ENCODE measurements at places on chromosomes 16 and 17.

GRCh38 chr17:49871211-49871610 lies 23.3 kb upstream of the TAC4 start:
- DNase-seq: no peak

DNA sequence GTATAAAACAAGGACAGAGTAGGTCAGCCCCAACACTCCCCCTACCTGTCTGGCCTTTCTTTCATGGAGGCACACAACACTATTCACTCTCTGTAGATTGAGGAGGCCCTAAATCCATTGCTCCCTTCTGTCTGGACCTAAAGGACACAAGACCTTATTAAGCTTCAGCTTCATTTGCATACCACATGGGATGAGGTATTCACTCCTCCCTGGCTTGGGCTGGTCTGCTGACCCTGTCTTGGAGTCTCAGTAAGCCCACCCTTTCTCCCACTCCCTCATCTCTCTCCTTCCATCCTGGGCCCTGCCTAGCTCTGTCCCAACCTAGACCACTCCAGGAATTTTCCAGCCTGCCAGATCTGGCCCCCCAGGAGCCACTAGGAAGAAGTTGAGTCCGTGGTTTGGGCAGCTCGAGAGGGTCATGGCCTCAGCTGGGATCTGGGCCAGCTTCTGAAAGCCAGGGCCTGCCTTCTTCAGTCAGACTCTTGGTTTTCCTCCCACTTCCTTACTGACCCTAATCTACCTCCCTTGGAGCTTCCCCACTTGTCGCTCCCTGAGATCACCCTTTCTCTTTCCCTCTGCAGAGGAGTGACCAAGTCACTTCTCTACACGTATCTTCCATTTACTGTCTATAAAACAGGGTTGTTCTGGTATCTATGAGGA lies 6.5 kb upstream of the LLGL1 start:
- no peak for DNase-seq

GRCh38 chr16:53509906-53510703 lies 7.1 kb upstream of the AKTIP start:
- no peak for DNase-seq

- no peak for DNase-seq
Observed at GRCh38 chr17:48187872-48188608, 80.5 kb downstream of the SNX11 start.

- no peak for DNase-seq
Observed at GRCh38 chr17:1004769-1005295, 7.9 kb downstream of the TIMM22 start.

- DNase-seq: no peak
Observed at GRCh38 chr17:36944553-36944952, 4.2 kb upstream of the AATF start.

- no peak for DNase-seq
Observed at GRCh38 chr17:62703261-62703775, 75.8 kb downstream of the MRC2 start.

DNA sequence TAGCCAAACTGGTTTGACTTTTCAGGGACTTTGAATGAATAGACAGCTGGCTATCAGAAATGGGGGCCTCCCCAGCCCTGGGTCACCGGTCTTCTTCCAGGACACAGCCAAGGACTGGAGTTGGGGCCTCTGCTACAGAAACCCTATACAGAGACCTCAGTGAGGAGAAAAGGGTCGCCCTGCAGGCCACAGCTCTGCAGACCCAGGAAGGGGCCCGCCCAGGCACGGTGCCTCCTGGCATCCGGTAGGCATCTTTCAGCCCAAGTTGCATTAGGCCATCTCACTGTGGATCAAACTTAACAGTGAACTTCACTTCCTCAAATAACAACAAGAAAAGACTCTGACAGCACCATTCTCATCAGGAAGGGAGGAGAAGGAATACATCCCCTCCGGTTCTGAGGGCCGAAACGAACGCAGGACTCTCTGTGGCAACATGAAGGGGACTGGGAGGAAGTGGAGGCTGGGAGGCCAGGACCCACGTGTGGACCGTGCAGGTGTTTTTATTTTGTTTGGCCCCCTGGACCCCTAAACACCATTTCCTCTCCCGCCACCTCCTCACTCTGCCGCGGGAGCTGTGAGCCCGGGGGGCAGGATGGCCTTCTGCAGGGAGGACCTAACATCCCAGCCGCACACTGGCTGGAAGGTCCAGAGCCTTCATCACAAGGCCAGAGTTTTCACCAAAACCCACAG lies 7.2 kb downstream of the SLC38A10 start:
- DNase-seq: no peak

- DNase-seq: no peak
Observed at GRCh38 chr17:78019367-78019975, 61.0 kb downstream of the TNRC6C start.

- no peak for DNase-seq
Observed at GRCh38 chr16:55351936-55352335, 27.9 kb downstream of the IRX6 start.

- no peak for DNase-seq
Observed at GRCh38 chr17:27564463-27564862, 66.5 kb upstream of the LGALS9 start.

GRCh38 chr16:19843371-19843770 lies 41.3 kb downstream of the GPRC5B start:
- DNase-seq: no peak

- DNase-seq: no peak
Observed at GRCh38 chr17:82012640-82013295, 9.9 kb downstream of the CENPX start.

DNA sequence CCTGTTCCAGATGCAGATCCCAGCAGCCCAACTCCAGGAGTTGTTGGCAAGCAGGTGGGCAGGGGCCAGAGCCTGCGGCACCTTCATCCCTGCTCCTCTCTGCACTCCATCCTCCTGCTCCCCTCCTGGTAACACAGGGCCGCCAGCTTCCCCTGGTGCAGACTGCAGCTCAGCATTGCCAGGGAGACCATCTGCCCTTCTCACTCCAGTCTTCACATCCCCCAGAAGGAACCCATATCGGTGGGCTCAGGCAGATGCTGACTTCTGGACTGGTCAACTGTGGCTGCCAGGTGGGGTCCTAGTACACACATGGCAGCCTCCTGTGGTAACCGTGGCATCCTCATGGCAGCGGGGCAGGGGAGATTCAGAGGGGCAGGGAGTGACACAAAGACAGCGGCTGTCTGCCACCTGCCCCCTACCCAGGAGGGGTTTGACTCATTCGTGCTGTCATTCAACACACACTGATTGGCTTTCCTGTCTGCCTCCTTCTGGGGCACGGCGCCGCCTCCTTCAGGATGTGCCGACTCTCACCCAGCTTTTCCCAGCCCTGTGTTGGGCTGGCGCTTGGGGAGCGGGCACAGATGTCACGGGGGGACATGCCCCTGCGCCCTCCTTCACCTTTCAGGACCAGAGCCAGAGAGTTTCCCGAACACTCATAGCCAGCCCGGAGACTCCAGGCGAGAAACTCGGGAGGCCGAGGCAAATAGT lies 120.9 kb downstream of the CMIP start:
- no peak for DNase-seq

GRCh38 chr17:32385121-32385520 lies 35.2 kb downstream of the ZNF207 start:
- no peak for DNase-seq

DNA sequence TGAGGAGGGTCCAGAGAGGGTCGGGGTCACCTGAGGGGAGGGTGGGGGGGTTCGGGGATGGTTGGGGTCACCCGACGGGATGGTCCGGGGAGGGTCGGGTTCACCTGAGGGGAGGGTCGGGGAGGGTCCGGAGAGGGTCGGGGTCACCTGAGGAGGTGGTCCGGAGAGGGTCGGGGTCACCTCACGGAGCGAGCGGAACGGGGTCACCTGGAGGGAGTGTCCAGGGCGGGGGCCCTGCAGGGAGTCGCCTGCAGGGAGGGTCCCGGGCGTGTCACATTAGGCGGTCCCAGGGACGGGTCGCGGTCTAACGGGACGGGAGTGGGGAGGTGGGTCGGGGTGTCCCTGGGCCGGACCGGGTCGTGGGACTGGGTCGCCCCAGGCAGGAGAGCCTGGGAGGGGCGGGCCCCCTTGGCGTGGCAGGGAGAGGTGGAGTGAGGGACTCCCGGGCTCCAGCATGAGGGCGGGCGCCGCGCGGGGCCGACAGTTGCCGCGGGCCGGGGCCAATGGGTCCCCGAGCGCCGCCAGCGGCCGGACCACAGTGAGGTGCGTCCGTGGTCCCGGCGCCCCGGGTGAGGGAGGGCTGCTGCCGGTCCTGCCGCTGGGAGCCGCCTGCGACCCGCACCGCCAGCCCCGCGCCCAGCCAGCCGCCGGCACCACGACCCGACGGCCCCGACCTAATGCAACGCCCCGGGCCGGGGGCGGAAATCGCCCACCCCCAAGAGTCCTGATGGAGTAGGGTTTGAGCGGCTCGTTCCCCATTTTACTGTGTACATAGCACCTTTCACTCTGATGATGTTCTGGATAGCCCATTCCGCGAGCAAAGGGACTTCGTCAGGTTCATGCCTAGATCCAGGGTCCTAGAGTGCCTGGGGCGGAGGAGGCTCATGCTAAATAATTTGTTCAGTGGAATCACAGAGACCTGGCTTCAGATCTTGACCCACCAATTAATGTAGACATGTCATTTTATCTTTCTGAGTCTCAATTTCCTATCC lies 1.2 kb upstream of the ABCA3 start:
- no peak for DNase-seq

- DNase-seq: no peak
Observed at GRCh38 chr17:5068236-5068635, 10.0 kb upstream of the ZFP3 start.

DNA sequence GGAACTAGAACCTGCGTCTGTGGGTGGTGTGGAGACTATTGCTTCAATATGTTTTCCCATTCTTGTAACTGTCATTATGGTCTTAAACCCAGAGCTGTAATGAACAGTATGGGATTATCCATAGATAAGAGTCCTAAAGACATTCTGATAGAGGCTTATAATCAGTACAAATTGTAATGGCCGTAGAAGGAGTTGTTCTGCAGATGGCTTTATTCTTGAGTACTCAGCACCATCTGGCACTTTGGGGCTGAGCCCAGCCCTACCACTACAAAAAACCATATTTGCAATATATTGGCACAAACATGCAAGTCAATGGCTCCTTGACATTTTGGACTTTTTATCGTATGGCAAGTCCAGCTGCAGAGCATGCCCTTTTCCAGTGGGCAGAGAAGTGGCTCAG lies 150.0 kb downstream of the HS3ST4 start:
- DNase-seq: no peak

GRCh38 chr16:21301895-21302291 lies 23.8 kb upstream of the CRYM start:
- DNase-seq: no peak

DNA sequence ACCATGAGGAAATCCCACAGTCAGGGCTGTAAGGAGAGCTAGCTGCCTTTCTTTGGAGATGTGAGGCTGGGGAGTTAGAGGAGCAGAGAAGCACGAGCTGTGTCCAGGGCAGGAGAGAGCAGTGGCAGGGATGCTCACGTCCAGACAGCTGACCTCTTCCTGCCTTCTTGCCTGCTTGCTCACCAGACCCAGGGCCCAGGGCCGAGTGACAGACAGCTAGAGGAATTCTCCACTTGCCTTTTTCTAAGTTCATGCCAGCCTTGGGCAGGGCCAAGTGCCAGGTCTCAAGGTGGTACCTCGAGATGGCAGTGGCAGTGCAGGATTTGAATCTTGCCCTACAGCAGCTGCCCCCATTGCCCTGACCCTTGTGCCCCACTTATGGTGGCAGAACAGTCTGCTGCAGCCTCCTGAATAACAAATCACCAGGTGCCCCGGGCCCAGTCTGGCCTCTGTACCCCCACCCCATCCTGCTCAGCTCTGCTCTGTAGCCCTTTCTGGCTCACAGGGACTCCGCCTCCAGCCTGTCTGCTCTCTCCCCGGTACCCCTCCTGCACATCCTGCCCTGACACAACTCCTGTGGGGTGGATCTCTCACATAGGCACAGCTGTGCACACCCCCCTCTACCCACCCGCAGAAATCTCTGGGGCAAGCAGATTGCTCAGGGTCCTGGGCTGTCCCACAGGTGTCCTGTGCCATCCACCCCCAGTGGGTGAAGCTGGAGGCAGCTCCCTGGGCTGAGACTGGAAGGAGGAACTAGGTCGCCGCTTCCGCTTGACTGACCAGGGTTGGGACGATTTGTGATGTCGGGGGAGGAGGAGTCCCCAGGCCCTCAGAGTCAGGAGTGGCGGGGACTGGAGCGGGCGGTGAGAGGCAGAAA lies 25.9 kb downstream of the GRIN2C start:
- no peak for DNase-seq

DNA sequence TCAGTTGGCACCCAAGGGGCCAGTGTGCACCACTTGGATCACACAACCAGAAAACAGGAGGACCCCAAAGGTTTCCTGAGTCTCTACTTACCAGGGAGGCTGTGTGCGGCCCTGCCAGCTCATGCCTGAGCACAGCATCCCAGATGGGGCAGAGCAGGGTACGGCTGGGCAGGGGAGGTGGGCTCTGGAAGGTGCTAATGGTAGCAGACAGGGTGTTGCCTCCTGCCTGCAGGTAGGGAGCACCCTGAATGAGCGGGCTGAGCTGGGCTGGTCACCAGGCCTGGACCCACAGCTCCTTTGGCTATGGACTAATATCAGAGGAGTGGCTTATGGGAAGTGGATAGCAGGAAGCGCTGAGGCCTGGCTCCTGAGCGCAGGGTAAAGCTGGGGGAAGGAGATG lies 14.6 kb downstream of the RECQL5 start:
- no peak for DNase-seq

DNA sequence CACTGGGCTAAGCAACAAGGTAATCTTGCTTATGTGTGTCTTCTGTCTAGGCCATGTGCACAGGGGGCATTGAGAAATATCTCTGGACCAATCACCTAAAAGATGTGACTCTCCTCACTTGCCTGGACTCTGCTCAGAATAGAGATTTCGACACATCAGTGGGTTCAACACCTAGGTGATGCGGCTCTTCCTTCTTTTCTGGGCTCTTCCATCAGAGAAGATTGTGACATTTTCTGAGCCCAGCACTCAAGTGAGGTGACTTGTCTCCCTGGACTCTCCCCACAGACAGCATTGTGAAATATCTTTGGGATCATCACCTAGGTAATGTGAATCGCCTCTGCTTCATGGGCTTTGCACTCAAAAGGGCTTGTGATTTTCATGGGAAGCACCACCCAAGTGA lies 1904.1 kb downstream of the TP53TG3F start:
- DNase-seq: no peak
